Fibroblast of mammary gland (primary cell): ENCODE measurements at places on chromosomes 2 and 18.

DNA sequence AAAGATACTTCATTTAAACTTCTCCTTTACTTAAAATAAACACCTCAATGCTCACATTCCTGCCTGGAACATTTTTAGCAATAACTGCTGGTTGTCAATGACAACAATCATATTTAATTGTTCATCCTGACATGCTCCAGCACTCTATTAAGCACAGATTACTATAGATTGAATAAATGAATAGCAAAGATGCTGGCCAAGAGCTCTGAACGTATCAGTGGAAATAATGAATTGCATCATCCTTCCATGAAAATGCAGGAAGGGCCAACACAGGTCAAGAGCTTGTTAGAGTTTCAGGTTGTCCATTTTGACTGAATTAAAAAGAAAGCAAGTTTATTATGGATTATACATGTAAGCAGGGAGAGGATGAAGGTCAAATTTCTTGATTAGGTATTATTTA is 994.0 kb downstream of the TSN start:
- DNase-seq: no peak

DNA sequence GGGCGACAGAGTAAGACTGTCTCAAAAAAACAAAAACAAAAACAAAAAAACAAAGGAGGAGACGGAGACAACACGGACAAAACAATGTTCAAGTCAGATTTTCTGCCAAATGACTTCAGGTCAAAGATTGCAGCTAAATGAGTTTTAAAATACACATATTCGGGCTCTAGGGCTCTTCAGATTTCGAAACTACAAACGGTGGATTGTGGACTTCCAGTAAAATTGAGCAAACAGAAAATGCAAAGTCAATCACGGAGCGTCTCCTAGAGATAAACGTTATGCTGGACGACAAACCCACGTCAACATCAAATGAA is 558 bp downstream of the MRPS5 start:
- no peak for DNase-seq

DNA sequence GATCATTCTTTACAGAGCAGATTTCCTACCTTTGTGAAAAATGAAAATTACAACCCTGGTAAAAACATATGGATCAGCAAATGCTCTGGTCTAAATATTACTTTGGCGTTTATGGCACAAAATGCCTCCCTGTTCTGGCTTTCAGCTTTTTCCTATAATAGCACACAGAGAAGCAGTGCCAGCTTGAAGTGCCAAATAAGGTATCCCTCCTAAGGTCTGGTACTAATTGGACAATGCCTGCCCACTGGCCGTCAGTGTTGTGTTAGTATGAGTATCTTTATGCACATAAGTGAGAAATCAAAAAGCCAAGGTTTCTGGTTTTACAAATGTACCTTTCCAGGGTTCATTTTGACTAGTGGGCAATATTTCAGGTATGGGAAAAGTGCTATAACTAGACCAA is 1293.7 kb upstream of the FAM98A start:
- no peak for DNase-seq

- no peak for DNase-seq
Observed at GRCh38 chr2:604854-605524, 72.2 kb downstream of the TMEM18 start.

DNA sequence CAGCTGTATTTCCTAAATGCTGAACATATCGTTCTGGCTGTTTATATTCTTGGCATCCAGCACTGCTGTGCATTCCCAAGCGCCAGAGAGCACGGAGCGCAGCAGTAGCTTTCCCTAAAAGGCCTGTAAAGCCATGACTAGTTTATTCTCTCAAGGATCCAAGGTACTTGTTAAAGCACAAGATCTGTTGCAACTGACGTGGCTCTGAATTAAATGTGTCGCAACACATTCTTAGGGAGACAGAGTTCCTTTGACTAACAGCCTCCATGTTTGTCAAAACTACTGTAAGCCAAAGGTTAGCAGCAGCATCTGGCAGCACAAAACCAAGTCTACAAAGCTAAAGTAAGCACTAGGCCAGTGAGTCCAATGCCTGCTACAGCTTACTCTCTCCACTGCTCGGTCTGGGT is 188.6 kb upstream of the FN1 start:
- peak; percentile 100 for DNase-seq

DNA sequence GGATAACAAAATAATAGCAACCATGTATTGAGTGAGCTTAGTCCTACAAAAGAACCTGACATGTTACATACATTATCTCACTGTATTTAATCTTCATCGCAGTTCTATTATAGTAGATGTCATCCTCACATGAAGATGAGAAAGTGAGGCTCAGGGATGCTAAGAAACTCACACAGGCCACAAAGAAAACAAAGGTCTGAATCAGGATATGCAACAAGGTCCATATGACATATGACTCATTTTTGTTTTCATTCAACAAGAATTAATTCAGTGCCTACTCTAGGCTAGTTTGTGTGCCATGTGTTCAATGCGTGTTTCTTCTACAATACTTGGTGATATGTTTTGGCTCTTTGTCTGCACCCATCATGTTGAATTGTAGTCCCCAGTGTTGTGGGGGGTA is 219.7 kb upstream of the EPHA4 start:
- DNase-seq: peak; percentile 52

- DNase-seq: no peak
Observed at GRCh38 chr2:8568543-8569302, 113.1 kb upstream of the ID2 start.

DNA sequence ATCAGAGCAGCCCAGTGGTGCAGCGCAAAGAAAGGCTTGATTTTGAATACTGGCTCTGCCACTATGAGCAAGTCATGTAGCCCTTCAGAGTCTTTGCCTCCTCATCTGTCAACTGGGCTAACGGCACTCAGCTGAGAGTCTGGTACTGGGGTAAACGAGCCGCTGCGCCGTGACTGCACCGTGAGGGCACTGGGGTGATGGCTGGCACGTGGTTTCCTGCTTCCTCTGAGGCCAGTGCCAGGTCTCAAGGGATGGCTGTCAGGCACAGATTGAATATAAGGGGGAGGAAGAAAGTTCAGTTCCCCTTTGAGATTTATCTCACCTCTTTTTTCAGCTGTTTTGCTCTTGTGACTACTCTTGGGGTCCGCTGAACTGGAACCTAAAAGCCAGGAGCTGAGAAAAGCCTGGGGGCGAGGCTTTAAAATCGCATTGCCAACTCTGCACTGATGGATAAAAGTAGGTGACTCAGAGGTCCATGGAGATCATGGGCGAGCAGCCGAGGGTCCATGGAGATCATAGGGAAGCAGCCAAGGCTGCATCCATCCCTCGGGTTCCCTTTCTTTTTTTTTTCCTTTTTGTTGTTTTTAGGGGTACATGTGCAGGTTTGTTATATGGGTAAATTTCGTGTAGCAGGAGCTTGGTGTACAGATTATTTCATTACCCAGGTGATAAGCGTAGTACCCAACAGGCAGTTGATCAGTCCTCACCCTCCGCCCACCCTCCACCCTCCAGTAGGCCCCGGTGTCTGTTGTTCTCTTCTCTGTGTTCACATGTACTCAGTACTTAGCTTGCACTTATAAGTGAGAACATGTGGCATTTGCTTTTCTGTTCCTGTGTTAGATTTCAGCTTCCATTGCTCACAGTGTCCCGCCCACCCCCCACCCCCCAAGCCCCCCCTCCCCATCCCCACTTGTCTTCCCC is 114.3 kb downstream of the SPP2 start:
- no peak for DNase-seq

- DNase-seq: no peak
Observed at GRCh38 chr2:50820176-50820575, 211.8 kb downstream of the NRXN1 start.

GRCh38 chr2:109347626-109348025 is 218.6 kb downstream of the SH3RF3 start:
- DNase-seq: no peak

DNA sequence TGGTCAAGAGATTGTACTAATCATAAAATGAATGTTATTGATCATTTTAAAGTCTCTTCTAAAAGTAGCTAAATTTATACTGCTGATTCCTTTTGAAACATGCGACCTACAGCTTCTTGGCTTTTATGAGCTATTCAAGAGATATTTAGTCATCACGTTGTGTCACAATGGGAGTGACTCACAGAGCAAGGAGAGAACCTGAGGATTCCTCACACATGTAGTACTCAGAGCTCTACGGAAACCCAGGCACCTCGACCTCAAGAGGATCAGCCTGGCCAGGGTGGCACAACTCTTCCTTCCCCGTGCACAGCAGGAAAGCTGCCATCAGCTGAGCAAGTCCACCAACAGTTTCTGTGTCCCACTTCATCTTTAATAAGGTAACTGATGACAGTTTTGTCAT is at the start of gene DHRS9:
Gene DHRS9 (plus strand): TSS at position 223 of the 400 bp plus-strand sequence. CDS start 12,019 bp downstream, outside the sequence.
- peak; percentile 92 for DNase-seq

- peak; percentile 20 for DNase-seq
Observed at GRCh38 chr18:48780201-48780912, 170.4 kb downstream of the SMAD7 start.

DNA sequence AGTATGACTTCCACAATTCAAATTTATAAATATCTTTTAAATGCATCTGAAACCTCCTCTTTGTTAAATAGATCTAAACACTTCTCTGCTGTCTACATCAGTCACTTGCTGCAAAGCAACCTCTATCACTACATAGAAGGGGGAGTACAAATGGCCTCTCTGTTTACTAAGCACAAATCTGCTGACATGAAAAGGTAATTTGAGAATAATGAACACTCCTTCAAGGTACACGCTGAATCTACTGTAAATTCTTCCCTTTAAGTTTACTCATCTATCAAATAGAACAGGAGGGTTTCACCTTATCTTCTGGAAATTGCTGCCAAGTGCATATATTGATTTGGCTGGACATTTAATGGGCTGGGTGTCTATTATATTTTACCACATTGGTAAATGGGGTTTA is 879.6 kb downstream of the SUCLG1 start:
- DNase-seq: no peak

DNA sequence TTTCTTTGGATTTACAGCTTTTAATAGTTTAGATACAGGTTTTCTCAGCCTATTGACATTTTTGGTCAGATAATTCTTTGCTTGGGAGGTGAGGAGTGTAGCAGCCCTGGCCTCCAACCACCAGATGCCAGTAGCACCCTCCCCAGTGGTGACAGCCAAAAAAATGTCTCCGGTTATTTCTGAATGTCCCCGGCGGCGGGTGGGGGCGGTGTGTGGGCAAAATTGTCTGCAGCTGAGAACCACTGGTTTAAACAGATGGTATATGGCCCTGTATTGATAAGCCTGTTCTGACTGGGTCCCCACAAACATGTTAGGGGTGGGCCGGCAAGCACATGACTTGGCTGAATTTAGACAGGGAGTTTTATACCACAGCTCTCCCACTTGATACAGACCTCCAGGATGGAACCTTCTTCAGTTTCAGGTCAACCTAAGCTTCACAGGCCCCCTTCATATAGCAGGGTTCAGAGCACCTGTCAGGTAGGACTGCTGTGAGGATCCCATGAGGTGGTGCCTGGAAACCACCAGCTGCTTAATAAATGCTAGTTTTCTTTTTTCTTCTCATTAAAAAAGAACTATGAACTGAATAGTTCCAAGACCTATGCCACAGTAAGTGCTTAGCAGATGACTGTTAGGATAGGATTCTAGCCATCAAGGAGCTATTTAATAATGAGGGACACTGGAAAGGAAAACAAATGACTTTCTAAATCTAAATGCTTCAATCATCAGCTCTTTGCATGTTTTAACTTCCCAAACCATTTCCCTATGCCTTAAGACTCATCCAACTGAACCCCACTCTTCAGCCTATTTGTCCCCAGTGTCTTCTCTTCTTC is 18.1 kb downstream of the LPIN2 start:
- DNase-seq: no peak

GRCh38 chr2:146363731-146364130 is 1481.1 kb upstream of the ACVR2A start:
- DNase-seq: peak; percentile 52

GRCh38 chr2:11850082-11850481 is 103.7 kb downstream of the LPIN1 start:
- DNase-seq: no peak

GRCh38 chr18:32677578-32677977 is 95.2 kb downstream of the KLHL14 start:
- DNase-seq: no peak

- DNase-seq: peak; percentile 68
Observed at GRCh38 chr2:197931661-197932312, 127.4 kb downstream of the PLCL1 start.

- no peak for DNase-seq
Observed at GRCh38 chr18:9239720-9240119, 94.9 kb upstream of the TWSG1 start.

GRCh38 chr18:49890041-49890440 is 76.7 kb upstream of the ACAA2 start:
- DNase-seq: no peak

GRCh38 chr18:48308755-48309575 is 100.2 kb downstream of the ZBTB7C start:
- no peak for DNase-seq

GRCh38 chr18:72410399-72410798 is 133.7 kb downstream of the CBLN2 start:
- no peak for DNase-seq

GRCh38 chr2:14991723-14992122 is 359.2 kb downstream of the LRATD1 start:
- no peak for DNase-seq

DNA sequence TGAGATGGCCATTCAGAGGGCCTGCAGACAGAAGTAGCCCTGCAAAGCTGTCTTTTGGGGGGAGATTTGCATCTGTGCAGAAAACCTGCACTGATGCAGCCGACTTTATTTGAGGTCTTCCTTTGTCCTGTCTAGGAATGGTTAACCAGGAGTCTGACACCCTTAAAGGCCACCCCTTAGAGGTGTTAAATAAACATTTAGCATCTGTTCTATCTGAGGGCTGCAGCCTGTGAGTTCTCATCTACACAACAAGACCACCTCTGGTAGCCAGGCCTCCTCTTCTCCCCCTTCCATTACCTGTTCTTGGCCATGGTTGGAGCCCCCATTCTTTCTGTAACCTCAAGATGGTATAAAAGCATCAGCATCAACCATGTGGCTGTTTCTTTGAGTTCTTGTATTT is 214.4 kb upstream of the HS6ST1 start:
- no peak for DNase-seq

DNA sequence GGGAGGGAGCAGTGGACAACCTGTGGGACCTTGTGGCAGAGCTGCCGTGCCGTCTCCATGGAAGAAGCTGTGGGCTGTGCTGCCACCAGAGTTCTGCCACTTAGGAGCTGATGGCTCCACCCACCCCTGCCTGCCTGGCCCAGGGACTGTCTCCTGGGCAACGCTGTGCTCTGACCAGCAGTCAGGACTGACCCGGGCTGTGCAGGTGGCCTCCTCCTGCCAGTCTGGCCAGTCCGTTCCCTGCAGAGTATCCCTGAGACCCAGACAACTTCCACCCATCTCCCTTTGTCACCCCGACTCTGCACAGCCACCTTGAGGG is 12.8 kb downstream of the ASIC4 start:
- DNase-seq: no peak
